ENCODE measurements at places on chromosomes 3 and 15. TPM values are rescaled to one million over a fixed set of nuclear protein-coding genes. Genes with fewer than 3 reads are reported as not detected.

Gene MUC4
- not detected for total RNA-seq

Gene TM6SF1
- 0.11 TPM for total RNA-seq

Gene LRRN1
- 1.4 TPM for total RNA-seq

Gene FAM81A
- total RNA-seq, result 1.4 TPM

Gene OR5H6
- total RNA-seq, result not detected

Gene HRG
- total RNA-seq, result not detected

Gene BCL2A1
- 1.7 TPM for total RNA-seq

Gene ZNF774
- 2.8 TPM for total RNA-seq
